Cerebellar cortex (tissue), 1 donor: ENCODE measurements at places on chromosomes 13 and 19.

DNA sequence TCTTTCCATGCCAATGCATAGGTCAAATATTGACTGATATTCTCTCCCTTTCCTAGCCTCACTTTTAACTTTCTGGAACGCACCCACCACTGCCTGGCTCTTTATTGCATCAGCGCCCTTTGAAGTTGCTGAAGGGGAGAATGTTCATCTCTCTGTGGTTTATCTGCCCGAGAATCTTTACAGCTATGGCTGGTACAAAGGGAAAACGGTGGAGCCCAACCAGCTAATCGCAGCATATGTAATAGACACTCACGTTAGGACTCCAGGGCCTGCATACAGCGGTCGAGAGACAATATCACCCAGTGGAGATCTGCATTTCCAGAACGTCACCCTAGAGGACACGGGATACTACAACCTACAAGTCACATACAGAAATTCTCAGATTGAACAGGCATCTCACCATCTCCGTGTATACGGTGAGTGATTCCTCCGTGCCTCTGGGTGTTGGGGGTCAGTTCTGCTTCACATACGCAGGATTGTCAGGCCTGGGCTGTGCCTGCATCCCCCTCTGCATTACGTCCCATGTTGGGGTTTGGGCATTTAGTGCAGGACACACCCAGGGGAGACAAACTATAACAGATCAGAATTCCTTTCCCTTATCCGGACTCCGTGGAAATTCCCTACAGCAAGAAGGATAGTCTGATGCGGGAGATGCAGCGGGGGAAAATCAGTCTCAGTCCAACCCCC lies 1.3 kb downstream of the CEACAM21 start:
- DNase-seq: no peak

DNA sequence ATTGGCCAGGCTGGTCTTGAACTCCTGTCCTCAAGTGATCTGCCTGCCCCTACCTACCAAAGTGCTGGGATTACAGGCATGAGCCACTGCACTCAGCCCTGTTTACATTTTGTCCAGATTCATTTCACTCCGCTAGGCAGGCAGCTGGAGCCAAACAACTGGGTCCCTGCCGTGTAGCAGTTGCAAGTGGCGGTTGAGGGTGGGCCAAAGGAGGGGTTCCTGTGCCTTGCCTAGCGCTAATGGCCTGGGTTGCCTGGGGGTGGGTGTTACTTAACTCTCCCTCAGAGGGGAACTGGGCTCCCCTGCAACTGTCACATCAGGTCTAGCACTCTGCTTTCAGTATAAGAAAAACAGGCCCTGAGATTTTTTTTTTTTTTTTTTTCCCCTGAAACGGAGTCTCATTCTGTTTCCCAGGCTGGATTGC lies 7.4 kb downstream of the ACP5 start:
- no peak for DNase-seq

- DNase-seq: no peak
Measured at GRCh38 chr13:50509771-50510441, 333.6 kb downstream of the DLEU7 start.

DNA sequence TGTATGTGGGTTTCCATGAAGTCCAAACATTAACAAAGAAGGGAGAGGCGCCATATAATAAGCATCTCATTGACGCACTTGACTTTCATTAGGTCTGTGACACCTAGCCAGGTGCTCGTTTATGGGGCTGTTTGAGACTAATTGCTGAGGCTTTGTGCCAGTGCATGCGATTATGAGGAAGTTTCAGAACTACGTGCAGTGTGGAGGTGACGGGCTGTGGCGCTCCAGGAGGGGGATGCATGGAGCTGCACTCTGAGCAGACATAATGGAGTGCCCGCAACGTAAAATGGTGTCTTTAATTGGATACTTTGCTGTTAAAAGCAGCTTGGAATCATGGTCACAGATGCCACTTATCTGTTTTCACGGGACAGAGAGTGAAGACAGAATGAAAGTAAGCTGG lies 223.2 kb downstream of the FGF9 start:
- DNase-seq: no peak

GRCh38 chr13:46032341-46032740 lies 20.2 kb downstream of the ZC3H13 start:
- no peak for DNase-seq

- peak; percentile 79 for DNase-seq
Measured at GRCh38 chr19:58054901-58055874, 3.9 kb upstream of the ZNF135 start.

DNA sequence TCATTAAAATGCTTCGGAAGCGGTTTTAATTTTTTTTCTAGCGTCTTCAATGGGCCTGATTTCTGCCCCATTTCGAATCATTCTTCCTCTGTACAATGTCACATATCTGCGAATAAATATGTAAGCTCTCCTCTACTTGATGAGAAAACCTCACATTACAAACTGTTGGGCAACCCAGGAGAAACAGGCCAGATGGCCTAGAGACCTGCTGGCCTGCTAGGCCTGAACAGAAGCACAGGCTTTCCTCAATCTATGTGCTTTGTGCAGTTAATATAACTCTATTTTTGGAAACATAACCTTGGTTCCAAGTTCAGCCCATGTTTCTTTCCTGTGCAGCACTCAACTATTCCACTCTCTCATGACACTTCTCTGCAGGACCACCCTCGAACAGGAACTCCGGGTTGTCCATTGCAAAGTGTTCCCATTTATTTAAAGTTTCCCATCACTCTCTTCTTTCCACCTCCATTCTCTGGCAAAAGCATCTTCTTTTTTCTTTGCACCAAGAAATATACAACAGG lies 42.0 kb downstream of the DCLK1 start:
- no peak for DNase-seq

DNA sequence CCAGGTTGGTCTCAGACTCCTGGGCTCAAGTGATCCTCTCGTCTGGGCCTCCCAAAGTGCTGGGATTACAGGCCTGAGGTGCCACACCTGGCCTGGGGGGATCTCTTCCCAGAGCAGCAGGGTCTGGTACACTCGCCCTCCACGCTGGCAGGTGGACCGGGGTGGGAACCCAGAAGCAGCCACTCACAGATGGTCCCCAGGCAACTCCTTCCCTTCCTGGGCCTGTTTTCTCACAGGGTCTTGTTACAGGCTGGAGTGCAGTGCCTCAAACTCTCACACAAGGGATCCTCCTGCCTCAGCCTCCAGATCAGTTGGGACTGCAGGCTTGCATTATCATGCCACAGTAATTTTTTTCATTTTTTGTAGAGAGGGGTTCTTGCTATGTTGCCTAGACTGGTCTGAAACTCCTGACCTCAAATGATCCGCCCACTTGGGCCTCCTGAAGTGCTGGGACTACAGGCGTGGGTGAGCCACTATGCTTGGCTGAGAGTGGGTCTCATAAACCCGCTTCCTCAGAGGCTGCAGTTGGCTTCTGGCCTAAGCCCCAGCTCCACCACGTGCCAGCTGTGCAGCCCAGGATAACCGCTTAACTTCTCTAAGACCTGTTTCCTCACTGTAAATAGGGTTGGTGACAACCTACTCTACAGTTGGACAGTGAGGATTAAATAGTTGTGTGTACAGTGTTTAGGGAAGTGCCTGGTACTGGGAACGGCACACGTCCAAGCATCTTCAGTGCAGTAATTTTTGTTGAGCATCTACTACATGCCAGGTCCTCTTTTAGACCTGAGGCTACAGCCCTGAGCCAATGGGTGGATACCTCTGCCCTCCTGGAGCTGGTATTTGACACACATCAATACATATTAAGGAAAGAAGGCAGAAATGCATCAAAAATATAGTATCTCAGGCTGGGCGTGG lies 871 bp upstream of the CCER2 start:
- DNase-seq: no peak

- no peak for DNase-seq
Measured at GRCh38 chr19:10245189-10245939, 6.7 kb upstream of the MRPL4 start.

DNA sequence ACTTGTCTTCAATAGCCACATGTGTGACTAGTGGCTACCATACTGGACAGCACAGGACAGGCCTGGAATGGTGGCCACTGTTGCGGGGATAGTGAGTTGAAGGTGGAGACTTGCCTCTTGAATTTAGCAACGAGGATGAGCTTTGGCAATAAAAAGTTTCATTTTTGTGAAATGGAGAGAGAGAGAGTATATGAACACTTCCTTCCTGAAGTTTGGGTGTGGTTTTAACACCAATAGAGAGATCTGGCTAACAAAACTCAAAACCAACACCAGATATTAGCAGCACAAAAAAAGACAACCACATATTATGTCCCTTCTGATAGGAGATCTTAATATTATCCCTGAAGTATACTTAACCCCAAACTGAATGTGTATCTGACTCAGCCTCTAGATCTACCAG lies 6.3 kb upstream of the LRFN3 start:
- DNase-seq: no peak

- DNase-seq: no peak
Measured at GRCh38 chr13:64332048-64332447, 2898.1 kb downstream of the PCDH9 start.

GRCh38 chr19:33052352-33052972 lies 12.2 kb downstream of the RHPN2 start:
- no peak for DNase-seq

DNA sequence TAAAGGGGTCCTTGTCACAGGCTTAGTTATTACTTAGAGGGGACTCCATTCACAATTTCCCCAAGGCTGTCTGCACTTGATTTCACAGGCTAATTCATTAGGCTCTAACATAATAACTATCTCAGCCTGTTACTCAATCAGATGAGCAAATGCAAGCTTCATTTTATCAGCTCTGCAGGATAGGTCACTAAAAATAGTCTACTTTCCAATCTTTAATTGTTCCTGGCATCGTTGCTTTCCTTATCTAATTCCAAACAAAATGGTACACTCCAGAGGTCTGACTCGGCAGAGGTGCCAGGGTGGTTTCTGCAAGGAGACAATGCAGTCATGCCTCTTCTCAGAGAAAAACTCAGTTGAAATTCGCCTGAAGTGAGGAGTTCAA lies 69.7 kb upstream of the SLC15A1 start:
- DNase-seq: no peak

DNA sequence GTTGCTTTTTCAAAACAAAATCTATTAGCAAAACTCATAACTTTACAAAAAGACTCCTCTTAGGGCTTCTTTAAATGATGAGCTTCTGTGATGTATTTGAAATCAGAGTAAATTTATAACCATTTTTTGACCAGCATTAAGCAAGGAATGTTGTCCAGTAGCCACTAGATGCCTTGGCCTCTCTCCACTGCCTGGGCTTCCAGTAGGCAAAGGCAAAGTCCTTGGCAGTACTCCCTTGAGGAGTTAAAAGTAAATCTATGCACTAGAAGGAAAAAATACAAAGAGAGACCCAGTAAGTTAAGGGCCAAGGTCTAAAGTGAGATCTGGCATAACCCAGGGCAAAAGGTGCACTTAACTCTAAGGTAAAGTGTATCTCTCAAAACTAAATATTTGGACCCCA lies 9.5 kb downstream of the SERPINE3 start:
- DNase-seq: no peak

GRCh38 chr13:46101002-46101401 lies 3.8 kb downstream of the CPB2 start:
- DNase-seq: no peak

DNA sequence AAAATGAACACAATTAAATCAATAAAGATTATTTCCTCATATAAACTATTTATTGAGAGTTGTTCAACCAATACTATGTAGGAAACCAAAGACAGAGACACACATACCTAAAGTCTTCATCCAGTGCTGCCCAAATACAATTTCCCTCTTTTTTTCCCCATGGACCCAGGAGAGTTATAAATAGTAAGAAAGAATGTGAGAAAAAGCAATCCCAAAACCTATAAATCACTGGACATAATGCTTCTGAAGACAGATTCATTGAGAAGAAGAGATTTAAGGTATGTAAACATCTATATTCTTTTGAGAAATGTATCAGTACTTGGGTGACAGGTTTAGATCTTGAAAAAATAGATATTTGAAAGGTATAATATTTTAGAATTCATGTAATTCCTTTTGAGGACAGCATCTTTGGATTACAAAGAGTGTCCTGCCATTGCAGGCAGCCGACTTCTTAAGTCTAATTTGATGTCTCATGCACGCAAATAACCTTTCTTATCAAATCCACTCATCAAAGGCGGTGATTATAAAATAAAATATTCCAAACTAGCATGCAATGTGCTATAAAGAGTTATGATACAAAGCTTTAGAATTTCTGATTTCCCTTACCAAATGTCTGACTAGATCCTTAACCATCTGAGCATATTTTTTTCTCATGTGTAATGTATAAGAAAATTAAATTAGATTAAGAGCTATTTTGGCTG lies 739.4 kb downstream of the LIG4 start:
- no peak for DNase-seq

GRCh38 chr13:97223711-97224541 lies 1.8 kb downstream of the MBNL2 start:
- peak; percentile 85 for DNase-seq

GRCh38 chr19:46587861-46588260 lies 13.3 kb upstream of the CALM3 start:
- DNase-seq: no peak

DNA sequence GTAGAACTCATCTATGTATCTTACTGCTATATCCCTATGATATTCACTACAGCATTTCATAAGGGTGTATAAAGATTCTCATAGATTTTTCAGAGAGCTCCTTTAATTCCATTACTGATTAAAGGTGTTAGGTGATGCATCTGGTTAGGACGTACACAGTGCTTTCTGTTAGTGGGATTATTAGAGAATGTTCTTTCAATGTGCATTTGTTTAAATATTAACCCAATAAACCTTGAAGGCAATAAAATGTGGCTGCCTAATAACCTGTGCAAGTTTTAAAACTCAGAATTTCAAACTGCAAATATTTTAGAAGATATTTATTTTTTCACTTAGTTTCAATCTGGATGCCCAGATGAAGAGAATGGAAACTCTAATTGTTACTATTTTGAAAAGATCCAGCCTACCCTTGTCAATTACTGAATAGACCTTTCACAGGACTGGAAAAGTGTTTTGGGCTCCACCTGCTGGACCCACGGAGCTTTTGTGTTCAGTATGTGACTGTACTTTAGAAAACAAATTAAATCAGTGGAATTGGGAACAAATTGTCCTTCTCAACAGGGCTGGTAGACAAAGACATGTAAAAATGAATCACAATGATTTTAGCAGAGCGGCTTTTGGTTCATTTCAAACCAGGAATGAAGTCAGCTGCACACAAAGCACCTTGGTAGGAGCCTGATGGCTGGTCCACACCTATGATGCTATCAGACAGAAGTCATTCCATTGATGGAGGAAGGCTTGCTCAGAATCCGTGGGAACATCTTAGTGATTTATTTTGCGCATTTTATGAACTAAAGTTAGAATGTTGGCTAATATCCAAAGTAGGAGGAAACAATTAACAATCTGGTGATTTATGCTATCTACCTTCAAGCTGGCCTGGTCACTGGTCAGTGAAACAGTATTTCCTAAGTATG lies 89.4 kb upstream of the RAP2A start:
- peak; percentile 87 for DNase-seq

- DNase-seq: no peak
Measured at GRCh38 chr19:58399903-58400302, 4.4 kb downstream of the RNF225 start.
